ENCODE measurements at places on chromosomes 13 and 19.

DNA sequence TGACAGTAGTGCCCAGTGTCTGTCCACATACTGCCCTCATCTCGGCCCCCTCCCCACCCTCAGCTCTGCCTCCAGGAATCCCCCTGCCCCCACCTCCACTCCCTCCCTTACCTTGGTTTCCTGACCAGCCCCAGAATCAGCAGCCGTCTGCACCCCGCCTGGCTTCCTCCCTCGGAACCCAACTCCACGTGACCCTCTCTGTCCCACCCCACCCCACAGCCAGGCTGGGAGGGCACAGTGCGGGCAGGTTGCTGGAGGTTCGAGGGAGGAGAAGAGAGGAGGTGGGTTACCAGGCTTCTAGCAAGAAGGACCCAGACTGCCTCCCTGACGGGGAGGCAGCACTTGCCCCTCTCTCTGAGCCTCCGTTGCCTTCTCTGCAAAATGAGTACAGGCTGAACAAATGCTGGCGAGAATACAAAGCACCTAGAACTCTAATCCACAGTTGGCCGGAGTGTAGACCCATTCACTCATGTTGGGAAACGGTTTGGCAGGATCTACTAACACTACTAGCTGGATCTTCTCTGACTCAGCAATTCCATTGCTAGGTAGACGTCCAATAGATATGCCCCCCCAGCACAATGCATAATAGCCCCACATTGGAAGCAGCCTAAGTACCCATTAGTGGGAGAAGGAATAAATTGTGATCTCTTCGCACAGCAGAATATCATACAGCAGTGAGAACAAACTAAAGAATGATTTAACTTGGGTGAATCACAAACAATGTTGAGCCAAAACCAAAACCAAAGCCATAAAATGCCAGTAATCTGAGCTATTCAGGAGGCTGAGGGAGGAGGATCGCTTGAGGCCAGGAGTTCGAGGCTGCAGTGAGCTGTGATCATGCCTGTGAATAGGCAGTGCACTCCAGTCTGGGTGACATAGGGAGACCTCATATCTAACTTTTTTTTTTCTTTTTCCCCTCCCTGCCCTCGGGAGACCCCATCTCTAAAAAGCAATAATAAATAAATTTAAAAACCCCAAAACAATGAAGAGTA lies at the start of gene RASAL3:
TSS of gene RASAL3 (minus strand) at position 151 of the 992 bp plus-strand sequence. CDS start 186 bp downstream, outside the sequence.
- DNase-seq, result no peak

DNA sequence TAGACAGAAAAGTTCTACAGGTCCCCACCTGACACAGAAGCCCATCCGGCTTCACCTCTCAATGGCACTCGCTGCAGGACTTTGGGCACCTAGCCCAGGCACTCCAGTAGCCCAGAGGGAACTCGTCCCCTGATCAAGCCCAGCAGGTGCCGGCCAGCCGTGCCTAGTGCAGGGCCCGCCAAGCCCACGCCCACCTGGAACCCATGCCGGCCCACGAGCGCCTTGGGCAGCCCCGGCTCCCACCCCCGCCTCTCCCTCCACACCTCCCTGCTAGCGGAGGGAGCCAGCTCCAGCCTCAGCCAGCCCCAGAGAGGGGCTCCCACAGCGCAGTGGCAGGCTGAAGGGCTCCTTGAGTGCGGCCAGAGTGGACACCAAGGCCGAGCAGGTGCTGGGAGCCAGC lies 268.8 kb downstream of the SLITRK1 start:
- no peak for DNase-seq

GRCh38 chr13:80217614-80218456 lies 123.1 kb downstream of the SPRY2 start:
- DNase-seq, result peak; percentile 62

- no peak for DNase-seq
Observed at GRCh38 chr19:2274185-2274711, 7.7 kb downstream of the PEAK3 start.

DNA sequence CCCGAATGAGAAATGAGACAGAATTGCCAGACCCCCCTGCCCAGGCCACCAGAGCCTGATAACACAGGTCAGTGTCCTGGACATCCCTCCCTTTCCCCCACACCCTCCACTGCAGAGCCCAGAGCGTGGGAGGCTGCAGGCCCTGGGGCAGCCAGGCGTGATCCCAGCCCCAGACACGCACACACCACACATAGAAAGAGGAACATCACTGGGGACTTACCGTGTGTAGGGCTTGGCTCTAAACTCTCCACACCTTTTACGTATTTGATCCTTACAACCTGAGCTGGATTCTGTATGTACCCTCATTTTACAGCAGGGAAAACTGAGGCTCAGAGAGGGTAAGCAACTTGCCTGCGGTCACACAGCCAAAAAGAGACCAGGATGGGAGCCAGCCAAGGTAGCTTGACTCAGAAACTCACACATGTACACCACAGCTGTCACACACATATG lies 334 bp upstream of the ANGPTL6 start:
- no peak for DNase-seq

All from glomerular endothelial cell (primary cell).